ENCODE measurements at places on chromosomes 6 and 20.

- DNase-seq: no peak
Measured at GRCh38 chr6:18022398-18023231, 35.2 kb upstream of the KIF13A start.

- DNase-seq: no peak
Measured at GRCh38 chr6:46452312-46452917, 38.8 kb downstream of the RCAN2 start.

DNA sequence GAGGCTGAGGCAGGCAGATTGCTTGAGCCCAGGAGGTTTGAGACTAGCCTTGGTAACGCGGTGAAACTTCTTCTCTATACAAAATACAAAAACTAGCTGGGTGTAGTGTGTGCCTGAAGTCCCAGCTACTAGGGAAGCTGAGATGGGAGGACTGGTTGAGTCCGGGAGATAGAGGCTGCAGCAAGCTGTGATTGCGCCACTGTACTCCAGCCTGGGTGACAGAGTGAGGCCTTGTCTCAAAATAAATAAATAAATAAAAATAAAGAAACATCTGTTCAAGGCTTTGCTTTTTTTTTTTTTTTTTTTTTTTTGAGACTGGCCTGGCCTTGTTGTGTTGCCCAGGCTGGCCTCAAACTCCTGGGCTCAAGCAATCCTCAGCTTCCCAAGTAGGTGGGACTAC is 23.7 kb upstream of the SLC23A2 start:
- DNase-seq: no peak

GRCh38 chr6:151784441-151785214 is 22.9 kb upstream of the ESR1 start:
- no peak for DNase-seq

GRCh38 chr20:17822039-17822438 is 122.3 kb downstream of the BANF2 start:
- DNase-seq: no peak

GRCh38 chr6:43963203-43963602 is 164.0 kb downstream of the MRPL14 start:
- no peak for DNase-seq

DNA sequence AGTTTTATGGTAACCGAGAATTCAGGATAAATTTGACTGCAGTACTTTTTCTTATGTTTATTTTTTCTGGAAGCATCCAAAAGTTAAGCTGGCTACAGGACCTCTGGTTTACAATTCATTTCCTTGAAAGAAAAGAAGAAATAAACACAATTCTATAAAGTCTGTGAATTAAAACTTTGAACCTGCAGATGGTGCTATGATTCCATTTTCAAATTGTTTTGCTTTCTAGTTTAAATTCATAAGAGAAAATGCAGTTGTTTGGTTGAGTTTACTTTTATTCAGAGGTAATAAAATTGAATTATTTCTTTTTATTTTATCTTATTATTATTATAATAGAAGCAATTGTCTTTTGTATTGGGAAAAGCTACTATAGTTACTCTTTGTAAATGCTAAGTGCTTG is 1.8 kb upstream of the VIP start:
- no peak for DNase-seq

GRCh38 chr6:167056370-167056769 is 57.2 kb downstream of the CEP43 start:
- DNase-seq: peak; percentile 44

DNA sequence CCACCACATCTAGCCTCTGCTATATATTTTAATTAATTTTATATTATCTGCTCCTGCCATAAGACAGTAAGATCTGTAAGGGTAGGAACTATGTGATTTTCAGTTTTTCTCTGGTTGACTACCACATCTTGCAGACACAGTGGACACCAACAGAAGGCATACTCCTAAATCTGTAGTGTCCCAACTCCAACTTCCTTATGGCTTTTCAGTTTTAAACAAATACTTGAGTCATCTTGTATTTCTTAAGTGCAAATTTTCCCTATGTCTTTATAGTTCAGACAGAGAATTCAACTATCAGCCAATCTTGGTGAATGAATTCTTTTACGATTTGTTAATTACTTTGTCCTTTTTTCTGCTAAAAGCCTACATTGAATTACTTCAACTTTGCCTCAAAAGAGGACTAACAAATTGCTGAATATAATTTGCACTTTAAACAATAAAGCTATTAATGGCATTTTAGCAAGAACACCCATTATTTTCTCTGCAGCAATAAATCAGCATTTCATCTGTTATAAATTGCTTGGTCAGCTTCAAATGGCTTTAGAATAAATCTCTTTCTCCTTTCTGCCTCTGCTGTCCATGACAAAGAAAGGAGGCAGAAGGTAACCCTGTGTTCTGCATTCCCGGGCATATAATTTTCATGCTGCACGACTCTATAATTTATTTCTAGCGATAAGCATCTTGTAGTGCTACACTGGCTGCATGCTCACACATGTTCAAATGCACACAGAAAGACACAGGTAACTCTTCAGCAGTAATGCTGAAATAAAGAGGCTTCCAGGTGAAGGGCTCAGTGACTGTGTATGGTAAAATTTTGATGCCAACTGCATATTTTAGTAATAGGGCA is 144.8 kb downstream of the BACH2 start:
- no peak for DNase-seq

All from stimulated activated naive CD8-positive, alpha-beta T cell treated with anti-CD3 and anti-CD28 coated beads, Interleukin-15, amount 100 ng/mL, for 72 hours (primary cell).